ENCODE measurements at places on chromosomes 2 and 18.

DNA sequence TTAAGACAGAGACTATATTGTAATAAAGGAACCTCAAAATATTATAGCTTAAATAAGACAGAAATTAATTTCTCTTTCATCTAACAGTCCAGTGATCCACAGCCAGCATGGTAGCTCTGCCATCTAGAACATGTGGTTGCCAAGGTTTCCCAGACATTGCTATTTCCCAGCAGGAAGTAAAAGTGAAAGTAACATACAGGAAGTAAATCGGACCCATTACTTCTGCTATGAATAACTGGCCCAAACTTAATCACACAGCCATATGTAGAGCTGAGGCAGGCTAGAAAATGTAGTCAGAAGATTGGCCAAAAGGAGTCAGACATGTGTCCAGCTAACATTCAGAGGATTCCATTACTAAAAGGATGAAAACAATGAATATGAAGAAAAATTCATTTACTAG is 71.0 kb downstream of the NOL4 start:
- no peak for DNase-seq

DNA sequence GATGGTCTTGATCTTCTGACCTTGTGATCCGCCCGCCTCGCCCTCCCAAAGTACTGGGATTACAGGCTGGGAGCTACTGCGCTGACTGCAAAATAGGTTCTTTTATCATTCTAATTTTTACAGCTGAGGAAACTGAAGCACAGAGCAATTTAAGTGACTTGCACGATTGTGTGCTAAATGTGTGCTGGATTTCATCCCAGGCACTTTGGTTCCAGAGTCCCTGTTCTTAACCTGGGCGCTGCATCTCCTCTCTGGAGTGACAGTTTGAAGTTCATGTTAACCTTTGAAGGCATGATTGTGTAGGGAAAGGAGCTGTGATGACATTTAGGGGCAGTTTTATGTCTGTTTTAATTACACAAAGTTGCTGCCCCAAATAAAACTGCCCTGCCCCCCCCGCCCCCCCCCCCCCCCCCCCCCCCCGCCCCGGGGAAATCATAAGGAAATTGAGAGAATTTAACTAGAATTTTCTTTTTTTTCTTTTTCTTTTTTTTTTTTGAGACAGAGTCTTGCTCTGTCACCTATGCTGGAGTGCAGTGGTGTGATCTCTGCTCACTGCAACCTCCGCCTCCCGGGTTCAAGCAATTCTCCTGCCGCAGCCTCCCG is 5.6 kb downstream of the ACSL3 start:
- no peak for DNase-seq

DNA sequence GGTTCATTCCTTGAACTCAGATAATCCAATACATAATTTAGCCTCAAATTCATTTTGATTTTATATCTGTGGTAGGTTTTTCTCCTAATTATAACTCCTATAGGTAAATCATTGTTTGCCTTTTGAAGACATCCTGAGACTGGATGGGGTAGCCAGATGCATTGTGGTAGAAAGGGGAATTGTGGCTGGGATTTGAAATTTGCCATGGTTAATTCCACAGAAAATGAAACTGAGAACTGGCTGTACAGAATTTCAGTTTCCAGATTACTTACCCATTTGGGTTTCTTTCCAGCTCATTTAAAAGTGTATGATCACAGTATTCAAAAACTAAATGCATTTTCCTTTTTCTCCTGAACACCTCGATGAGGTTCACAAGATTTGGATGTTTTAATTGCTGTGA is 18.2 kb downstream of the CDKL4 start:
- no peak for DNase-seq

DNA sequence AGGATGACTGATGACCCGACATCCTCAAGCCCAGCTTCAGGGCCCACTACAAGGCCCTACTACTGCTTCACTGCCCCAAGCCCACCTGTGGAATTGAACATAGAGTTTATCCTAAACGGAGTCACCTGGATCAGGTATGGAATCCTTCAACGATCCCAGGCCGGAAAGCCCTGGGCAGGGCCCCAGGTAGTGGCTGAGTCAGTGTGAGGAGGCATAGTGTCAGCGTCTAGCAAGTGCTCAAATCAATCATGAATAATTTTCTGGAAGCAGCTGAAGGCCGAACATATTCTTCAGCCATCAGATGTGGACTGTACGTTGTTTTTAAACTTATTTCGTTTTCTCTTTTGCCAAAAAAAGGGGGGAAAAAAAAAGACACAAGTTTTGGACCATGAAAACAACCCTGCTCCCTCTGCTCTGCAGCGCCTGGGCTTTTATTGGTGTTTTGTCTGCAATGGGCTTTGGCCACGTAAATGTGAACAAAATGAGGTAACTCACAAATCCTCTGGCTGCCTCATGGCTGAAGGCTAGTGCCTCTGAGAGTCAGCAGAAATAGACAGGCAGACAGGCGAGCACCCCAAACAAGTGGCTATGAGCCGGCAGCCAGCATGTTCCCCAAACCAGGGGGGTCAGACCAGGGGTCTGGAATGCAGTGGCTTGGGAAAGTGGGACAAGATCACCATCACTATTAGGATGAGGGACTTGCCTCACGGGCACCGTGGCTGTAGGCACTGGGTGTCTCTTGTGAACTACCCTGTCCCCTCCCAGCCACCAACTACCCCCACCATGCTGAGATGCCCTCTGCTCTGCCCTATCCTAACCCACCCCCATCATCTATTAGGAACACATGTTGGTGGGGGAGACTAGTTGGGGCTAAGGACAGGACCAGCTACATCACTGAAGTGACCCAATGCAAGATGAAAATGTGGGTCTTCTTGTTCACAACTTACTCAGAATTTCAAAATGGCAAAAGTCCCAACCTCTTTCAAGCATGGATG is 51.4 kb downstream of the TTC32 start:
- no peak for DNase-seq

DNA sequence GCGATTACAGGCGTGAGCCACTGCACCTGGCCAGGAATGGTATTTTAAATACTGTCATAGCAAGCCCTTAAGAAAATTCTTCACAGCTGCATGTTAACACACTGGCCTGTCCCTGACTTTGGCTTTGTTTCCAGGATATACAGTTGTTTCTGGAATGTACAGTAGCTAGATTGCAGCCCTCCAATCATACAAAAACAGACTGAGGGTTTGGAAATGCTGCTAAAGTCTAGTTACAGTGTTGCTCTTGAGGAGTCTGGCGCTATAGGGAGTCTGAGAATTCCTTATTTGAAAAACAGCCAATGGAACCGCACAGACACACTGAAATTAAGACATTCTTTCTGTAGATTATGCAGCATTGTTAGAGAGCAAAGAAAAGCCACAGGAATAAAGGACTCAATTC is 37.7 kb downstream of the STON1 start:
- no peak for DNase-seq

DNA sequence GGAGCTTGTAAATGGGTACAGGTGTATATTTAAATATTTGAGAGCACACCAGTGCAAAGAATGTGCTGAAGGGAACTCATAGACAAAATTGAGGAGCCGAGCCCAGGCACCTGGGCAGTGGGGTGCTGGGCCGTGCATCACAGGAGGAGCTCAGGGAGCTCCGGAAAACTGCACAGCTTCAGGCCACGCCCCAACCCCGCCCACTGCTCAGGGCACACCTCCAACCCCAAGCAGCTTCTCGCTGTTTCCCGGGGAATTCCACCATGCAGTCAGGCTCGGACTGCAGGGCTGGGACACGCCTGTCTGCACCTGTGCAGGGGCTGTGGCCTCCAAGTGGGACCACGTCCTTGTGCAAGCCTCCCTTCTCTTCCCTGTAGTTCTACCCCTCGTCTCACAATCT is 243.0 kb downstream of the HDAC4 start:
- DNase-seq = peak; percentile 54

DNA sequence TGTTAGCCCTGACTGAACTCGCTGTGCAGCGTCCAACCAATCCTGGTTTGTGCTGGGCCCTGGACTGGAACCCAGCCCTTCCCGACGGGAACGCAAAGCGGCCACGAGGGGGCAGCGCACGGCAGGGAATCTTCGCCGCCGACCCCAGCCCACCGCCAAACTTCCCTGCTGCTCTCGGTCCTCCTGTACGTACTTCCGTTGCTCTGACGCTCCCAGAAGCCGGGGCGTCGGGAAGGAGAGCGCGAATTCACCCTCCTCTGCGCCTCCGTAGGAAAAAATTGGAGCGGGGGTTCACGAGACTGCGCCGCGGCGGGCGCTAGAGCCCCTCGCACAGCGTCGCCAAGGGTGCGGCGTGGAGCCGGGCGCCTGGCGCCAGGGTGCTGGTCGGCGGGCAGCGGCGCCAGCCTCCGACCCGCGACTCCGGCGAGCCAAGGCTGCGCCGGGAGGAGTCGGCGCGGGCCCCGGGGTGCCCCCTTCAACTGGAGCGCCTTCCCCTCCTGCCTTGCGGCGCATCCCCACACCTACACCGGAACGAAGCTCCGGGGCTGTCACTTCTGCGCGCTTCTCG is 873 bp upstream of the SH3RF3 start:
- peak; percentile 90 for DNase-seq

- DNase-seq = no peak
Measured at GRCh38 chr18:23108496-23108895, 26.8 kb upstream of the CABLES1 start.

- no peak for DNase-seq
Measured at GRCh38 chr2:53575721-53576124, 191.9 kb upstream of the CHAC2 start.

GRCh38 chr2:84782717-84783442 is 98.0 kb downstream of the TRABD2A start:
- DNase-seq = no peak

DNA sequence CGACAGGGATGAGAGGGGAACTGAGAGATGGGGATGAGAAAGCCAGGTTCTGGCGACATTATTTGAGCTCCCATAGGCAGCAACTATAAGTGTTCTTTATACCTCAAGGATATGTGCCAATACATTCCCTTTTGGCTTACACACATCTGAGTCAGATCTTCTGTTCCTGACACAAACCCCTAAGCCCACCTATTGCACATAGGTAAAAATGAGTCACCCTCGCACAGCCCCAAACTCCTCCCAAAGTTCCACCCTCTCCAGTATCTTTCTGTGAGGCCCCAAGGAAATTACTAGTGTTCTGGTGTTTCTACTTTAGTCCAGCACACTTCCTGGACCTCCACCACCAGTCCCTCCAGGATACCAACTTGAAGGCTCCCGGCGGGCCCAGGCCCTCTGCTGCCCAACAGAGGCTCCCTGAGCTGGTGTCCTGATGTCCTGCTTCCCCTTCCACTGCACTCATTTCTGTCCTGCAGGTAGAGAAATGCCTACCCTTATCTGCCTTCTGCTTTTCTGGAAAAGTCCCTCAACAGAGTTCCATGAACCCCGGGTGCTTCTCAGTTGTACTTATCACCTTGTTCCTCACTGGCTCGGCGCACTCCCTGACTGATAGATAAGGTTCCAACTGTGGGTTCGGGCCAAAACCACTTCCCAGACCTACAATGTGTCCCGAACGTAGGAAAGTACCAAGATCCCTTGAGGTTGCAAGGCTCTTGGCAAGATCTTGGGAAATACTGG is 125.5 kb downstream of the EN1 start:
- no peak for DNase-seq

- no peak for DNase-seq
Measured at GRCh38 chr2:37858725-37859267, 66.3 kb upstream of the RMDN2 start.

- DNase-seq = no peak
Measured at GRCh38 chr2:122029945-122030344, 274.5 kb downstream of the TSN start.

DNA sequence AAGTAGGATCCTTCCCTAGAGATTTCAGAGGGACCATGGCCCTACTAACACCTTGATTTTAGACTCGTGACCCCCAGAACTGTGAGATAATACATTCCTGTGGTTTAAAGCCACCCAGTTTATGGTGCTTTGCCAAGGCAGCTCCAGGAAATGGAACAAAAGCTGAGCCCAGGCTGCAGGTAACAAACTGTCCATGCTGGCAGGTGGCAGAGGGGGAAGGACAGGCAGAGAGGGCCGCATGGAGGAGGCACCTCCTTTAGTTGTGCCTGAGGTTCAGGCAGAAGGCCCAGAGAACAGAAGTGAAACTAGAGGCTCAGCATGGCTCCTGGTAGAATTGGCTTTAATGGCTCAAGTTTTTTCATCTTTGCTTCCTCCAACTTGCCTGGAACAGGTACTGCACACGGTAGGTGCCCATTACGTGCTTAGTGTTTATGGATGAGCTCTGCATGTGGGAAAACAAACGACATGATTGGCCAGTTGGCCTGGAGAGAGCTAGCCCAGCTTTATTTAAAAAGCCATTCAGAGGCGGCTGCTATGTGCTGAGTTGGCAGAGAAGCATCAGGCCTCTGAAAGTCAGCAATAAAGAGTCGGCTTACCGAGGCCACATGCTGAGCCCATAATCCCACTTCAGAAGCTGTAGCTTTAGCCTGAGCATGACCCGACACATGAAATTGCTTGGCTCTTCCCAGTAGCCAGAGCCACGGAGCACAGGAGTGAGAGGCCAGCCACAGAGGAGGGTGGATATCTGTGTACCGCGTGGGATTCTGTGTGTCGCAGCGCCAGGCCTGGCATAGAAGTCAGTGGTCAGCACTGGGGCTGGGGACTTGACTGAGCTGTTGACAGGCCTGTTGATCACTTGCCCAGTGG is 36.5 kb downstream of the HS1BP3 start:
- DNase-seq = peak; percentile 77

- DNase-seq = no peak
Measured at GRCh38 chr2:118853129-118853640, 5.7 kb upstream of the EN1 start.

DNA sequence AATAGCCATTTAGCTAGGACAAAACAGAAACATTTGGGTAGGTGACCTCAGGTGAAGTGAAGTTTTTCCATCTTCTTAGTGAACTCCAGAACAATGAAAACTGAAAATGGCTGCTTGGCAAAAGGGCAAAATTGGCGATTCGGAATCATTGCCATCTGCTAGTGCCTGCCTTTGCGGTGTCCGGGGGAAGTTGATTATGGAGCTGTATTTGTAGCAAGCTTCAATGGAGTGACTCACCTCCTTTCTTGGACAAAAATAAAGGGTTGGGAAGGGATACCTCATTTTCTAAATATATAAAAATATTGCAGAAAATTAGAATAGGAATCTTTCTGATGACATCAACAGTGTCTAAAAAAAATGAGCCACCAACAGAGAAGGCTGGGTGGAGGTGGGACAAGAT is 460.5 kb downstream of the TGIF1 start:
- no peak for DNase-seq

GRCh38 chr2:195520671-195521155 is 136.3 kb upstream of the SLC39A10 start:
- DNase-seq = peak; percentile 73

GRCh38 chr2:177078416-177078815 is 134.2 kb upstream of the HNRNPA3 start:
- no peak for DNase-seq

- DNase-seq = no peak
Measured at GRCh38 chr18:30903566-30903965, 139.0 kb downstream of the DSC3 start.

DNA sequence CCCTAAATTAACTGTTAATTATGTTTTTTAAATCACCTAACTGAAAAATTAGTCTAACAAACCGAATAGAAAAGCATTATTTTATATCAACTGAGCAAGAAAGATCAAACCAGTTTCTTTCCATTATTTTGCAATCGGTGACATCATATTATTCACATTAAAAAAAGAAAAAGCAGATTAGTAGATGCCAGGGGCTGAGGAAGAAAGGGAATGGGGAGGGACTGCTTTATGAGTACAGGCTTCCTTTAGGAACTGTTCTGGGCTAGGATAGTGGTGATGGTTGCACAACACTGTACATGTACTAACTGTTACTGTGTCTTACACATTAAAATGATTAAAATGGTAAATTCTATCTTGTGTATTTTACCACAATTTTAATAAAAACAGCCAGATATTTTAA is 59.3 kb downstream of the COBLL1 start:
- no peak for DNase-seq

- DNase-seq = no peak
Measured at GRCh38 chr2:12847694-12848575, 131.2 kb downstream of the TRIB2 start.

All from mesendoderm (in vitro differentiated cells).